ENCODE measurements at places on chromosomes 1 and 21.

- no peak for DNase-seq
Observed at GRCh38 chr1:157080714-157081113, 18.9 kb downstream of the ETV3L start.

- no peak for DNase-seq
Observed at GRCh38 chr21:26127918-26128317, 42.7 kb downstream of the APP start.

GRCh38 chr21:39319251-39319756, 5.9 kb upstream of the BRWD1 start:
- no peak for DNase-seq

DNA sequence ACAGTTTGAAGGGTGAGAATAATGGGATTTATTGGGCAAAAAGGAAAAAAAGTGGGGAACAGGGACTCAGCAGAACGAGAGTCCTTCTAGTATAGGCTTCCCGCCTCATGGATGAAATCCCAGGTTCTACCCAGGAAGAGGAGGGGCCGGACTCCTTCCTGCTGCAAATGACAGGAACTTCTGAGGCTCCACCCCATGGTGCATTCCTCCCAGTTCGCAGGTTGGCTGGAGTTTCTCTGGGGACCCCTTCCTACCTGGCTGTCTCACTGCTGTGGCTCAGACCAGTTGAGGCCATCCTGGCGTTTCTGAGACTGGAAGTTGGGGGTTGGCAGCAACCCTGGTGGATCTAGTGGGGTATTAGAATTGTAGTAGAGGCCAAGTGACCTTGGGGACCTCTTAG, 27.5 kb downstream of the CNIH3 start:
- DNase-seq, result no peak

DNA sequence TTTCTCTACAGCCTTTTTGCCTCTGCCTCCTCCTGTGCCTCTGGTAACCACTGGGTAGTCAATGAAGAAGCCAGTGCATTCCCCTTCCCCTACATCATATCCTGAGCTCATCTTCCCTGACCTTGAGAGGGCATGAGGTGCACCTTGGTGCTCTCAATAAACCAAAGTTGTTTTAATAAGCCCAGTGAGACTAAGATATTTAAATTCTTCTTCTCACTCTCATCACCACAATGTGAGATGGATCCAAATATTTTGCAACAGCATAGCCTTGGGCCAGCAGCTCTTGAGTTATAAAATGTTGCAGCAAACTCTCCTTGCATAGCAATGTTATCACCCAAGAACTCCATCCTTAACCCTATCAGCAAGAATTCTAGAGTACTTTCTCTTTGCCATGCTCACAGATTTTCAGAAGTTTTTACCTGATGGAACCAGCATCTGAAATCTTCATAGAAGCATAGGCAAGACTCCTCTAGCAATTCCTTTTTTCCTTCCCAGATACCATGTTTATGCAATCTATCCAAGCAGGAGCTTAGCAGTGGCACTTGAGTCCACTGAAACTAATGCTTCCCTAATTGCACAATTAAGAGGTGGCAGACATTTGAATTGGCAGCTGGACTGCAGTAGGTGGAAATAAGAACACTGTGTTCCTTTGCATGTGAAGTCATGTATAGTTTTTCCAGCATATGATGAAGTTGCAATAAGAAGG, 36.8 kb downstream of the CDC7 start:
- no peak for DNase-seq

DNA sequence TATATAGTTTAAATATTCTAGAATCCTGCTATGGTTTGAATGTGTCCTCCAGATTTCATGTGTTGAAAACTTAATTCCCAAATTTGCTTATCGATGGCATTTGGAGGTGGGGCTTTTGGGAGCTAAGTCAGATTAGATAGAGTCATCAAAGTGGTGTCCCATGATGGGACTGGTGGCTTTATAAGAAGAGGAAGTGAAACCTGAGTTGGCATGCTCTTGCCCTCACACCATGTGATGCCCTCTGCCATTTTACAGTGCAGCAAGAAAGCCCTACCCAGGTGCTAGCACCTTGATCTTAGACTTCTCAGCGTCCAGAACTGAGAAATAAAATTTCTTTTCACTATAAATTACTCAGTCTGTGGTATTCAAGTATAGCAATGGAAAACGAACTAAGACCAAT, 111.3 kb downstream of the TGFB2 start:
- peak; percentile 48 for DNase-seq

DNA sequence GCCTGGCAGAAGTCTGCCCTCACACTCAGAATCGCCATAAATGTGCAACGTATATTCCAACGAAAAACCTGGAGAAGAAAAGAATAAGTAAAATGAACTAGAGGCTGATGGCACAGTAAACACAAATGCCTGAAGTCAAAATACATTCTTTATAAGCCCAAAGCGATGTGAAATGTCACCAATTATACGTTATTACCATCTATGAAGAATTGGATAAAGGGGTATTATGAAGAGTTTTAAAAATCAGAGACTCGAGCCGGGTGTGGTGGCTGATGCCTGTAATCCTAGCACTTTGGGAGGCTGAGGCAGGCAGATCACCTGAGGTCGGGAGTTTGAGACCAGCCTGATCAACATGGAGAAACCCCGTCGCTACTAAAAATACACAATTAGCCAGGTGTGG, 18.6 kb downstream of the PTP4A2 start:
- no peak for DNase-seq

Data from B cell (primary cell).